Activated CD4-positive, alpha-beta T cell treated with anti-CD3 and anti-CD28 coated beads, Interleukin-2, amount 10 ng/mL, durations not matched to agents 24 days and 14 days (primary cell): ENCODE measurements at places on chromosomes 16 and 17. TPM values are rescaled to one million over a fixed set of nuclear protein-coding genes. Genes with fewer than 3 reads are reported as not detected.

The ALDH3A1 gene
- not detected in 2 replicates for total RNA-seq

- H3K4me1 ChIP-seq, result peaks cover 10% of the 10 kb centered on the region
- no peak overlapping the region for H3K27ac ChIP-seq
- peaks cover 6% of the 10 kb centered on the region for H3K36me3 ChIP-seq
- DNase-seq, result no peak
These were observed 6.2 kb downstream of the KATNB1 start for GRCh38 chr16:57741660-57742191.

DNA sequence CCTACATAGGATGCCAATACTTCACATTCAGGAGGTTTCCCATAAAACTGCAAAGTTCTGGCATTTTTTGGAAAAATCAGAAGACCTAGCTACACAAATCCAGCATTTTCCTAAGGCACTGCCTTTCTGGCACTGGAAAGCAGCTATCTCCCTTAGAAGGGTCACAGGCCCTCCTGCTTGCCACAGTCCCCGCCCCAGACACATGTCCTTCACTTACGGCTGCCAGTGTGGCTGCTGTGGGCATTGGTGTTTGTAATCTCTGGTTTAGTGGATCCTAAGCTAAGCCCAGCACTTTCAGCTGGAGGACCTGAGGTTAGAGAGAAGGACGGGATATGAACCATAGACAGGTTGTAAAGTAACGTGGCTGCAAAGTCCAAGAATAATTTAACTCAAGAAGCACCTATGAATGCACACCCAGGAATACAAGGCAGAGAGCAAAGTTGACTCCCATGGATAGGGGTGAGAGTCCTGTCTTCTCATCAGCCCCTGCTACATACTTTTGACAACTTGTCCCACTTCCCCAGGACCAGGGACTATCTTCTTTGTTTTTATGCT is 100.0 kb downstream of the XYLT1 start:
- peaks cover 15% of the 10 kb centered on the region for H3K36me3 ChIP-seq
- no peaks in the 10 kb centered on the region for H3K27me3 ChIP-seq
- peaks cover 81% of the 10 kb centered on the region for H3K4me1 ChIP-seq

GRCh38 chr17:41848788-41849187 is 11.2 kb downstream of the KLHL10 start:
- H3K4me3 ChIP-seq, result no peak overlapping the region
- no peak for DNase-seq
- no peaks in the 10 kb centered on the region for H3K27me3 ChIP-seq
- H3K4me1 ChIP-seq, result peaks cover 3% of the 10 kb centered on the region
- no peak overlapping the region for H3K27ac ChIP-seq
- H3K36me3 ChIP-seq, result peaks cover 15% of the 10 kb centered on the region

GRCh38 chr17:79948406-79948944 is 87.2 kb downstream of the TBC1D16 start:
- no peaks in the 10 kb centered on the region for H3K4me1 ChIP-seq
- H3K4me3 ChIP-seq, result no peak overlapping the region
- DNase-seq, result no peak

The KCNG4 gene
- total RNA-seq, result not detected in 2 replicates

DNA sequence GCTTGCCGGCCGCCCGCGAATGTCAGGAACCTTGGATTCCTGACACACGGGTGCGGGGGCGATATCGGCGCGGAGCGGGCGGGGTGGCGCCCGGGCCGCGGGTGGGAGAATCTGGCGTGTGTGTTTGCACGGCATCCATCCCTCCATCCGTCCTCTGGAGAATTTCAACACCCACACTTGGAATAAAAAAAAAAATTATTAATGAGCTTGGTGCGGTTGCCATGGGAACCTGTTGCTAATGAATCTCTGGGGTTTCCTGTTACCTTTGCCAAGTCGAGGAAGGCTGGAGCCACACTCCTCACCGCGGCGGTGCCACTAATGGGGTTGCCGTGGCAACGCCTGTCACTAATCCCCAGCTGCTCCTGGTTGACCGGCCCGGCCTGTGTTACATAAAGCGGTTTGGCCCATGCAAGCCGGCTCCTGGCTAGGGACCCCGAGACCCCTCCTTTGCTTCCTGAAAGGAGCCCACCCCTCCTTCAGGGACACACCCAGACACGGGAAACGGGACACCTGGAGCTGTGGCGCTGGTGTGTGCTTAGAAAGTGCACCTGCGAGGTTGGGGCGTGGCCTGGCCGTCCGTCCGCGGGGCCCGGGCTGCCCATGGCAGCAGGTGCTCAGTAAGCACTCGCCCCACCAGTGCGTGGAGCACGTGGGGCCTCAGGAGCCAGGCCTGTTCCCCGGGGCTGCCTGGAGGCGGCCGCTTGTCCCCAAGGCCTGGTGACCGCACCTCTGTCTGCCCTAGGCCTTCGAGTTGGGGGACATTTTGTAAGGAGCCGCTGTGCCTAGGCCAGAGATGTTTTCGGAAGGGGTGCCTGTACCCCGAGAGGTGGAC is 14.6 kb downstream of the CACNA1H start:
- no peaks in the 10 kb centered on the region for H3K27me3 ChIP-seq
- H3K36me3 ChIP-seq, result no peaks in the 10 kb centered on the region
- DNase-seq, result no peak
- no peak overlapping the region for H3K4me3 ChIP-seq

The CACNB1 gene
- total RNA-seq, result 20.4 and 22.5 TPM in 2 replicates

DNA sequence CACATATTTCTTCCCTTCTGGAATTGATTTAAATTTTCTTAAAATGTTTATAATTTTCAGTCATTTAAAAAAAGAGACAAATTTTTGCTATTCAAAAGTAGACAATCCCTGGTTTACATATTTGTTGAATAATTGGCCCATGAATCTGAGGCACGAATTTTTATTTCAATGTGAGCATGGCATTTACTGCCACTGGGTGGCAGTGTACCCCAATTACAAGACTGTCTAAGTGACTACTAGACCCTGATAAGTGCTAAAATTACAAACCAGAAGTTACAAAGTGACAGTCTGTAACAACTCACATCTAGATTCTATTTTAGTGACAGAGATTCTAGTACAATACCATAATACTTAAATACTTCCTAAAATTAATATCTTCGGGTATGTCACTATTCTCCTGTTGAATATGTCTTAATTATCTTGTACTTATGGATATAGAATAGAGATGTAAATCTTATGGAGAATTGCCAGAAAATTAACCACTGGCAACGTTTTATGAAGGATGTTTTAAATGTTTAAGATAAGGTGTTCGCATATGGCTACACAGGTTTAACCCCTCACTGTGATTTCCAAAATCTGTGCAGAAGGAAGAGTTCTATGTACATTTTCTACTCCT is 235.8 kb downstream of the MAP2K4 start:
- no peaks in the 10 kb centered on the region for H3K4me1 ChIP-seq
- H3K36me3 ChIP-seq, result no peaks in the 10 kb centered on the region
- H3K27me3 ChIP-seq, result no peaks in the 10 kb centered on the region
- DNase-seq, result no peak
- H3K27ac ChIP-seq, result no peak overlapping the region

GRCh38 chr17:27459433-27459832 is 3.2 kb downstream of the KSR1 start:
- H3K27ac ChIP-seq, result peak overlapping the region; percentile 32
- no peak for DNase-seq
- H3K4me1 ChIP-seq, result peaks cover 67% of the 10 kb centered on the region
- H3K4me3 ChIP-seq, result peak overlapping the region; percentile 98

- no peak overlapping the region for H3K4me3 ChIP-seq
- no peak overlapping the region for H3K27ac ChIP-seq
- peaks cover 5% of the 10 kb centered on the region for H3K27me3 ChIP-seq
These were observed 172.2 kb downstream of the SEC14L1 start for GRCh38 chr17:77312786-77313599.

GRCh38 chr16:12410837-12411490 is 392.7 kb downstream of the CPPED1 start:
- peaks cover 2% of the 10 kb centered on the region for H3K4me1 ChIP-seq
- H3K36me3 ChIP-seq, result no peaks in the 10 kb centered on the region
- H3K27ac ChIP-seq, result no peak overlapping the region
- no peak overlapping the region for H3K4me3 ChIP-seq

The RAB11FIP4 gene
- 24.3 and 26.4 TPM in 2 replicates for total RNA-seq

DNA sequence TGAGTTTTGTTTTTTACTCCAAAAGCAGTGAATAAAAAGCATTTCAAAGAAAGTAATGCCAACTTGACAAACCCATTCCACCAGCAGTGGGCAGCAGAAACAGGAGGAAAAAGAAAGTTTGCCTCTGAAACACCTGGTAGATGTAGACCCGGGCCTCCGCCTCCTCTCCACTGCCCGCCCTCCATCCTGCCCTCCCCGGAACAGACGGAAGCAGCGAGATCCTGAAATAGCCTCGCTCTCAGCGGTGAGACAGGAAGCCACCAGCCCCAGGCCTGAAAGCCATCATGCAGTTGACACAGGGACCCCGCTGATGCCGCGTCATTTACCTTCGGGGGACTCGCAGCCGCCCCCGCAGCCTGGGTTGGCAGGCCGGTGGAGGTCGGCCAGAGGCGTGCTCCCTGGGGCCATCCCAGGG is 67.8 kb downstream of the C16orf78 start:
- H3K27me3 ChIP-seq, result peaks cover 3% of the 10 kb centered on the region
- peak overlapping the region; percentile 31 for H3K27ac ChIP-seq
- peak; percentile 92 for DNase-seq
- H3K4me1 ChIP-seq, result peaks cover 16% of the 10 kb centered on the region

GRCh38 chr16:27245276-27246172 is 23.0 kb downstream of the NSMCE1 start:
- peaks cover 76% of the 10 kb centered on the region for H3K4me1 ChIP-seq
- H3K27me3 ChIP-seq, result no peaks in the 10 kb centered on the region
- H3K36me3 ChIP-seq, result peaks cover 44% of the 10 kb centered on the region
- H3K27ac ChIP-seq, result peak overlapping the region; percentile 86
- peak; percentile 80 for DNase-seq

DNA sequence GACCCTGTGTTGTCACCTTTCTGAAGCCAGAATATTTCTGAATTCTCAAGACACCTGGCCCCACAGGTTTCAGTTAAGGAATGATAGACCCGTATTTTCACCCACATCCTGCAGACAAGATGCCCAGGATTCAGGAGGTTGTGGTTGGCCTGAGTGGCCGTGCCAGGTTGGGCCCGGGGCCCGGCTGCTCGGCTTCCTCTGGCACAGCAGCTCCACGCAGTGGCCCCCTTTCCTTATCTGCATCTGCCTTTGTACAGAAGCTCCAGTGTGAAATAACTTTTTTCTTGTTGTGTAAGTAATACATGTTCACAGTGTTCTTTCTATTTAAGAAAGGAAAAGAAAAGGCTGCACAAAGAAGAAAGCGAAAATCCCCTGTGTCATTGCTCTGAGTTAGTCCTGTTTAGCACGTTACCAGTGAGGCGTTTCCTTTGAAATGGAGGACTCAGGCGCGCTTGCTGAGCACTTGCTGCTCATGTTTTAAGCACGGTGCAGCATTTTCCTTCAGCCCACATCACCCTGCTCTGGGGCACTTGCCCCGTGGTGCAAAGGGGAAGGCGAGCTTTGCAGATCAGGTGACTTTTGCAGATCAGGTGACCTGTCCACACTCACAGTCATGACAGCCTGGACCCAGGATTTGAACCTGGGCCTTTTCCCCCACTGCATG is 12.8 kb downstream of the ZC3H18 start:
- H3K4me1 ChIP-seq, result peaks cover 21% of the 10 kb centered on the region
- DNase-seq, result no peak
- peaks cover 50% of the 10 kb centered on the region for H3K36me3 ChIP-seq
- no peak overlapping the region for H3K4me3 ChIP-seq
- H3K27me3 ChIP-seq, result no peaks in the 10 kb centered on the region

- peaks cover 10% of the 10 kb centered on the region for H3K4me1 ChIP-seq
- no peak for DNase-seq
- H3K36me3 ChIP-seq, result no peaks in the 10 kb centered on the region
These were observed 13.3 kb downstream of the CAVIN1 start for GRCh38 chr17:42409523-42410318.

GRCh38 chr17:35171834-35172233 is 22.4 kb downstream of the SLC35G3 start:
- H3K4me1 ChIP-seq, result peaks cover 31% of the 10 kb centered on the region
- DNase-seq, result no peak
- H3K27ac ChIP-seq, result no peak overlapping the region
- peak overlapping the region; percentile 19 for H3K4me3 ChIP-seq
- H3K27me3 ChIP-seq, result no peaks in the 10 kb centered on the region
